ENCODE measurements at places on chromosomes 12 and 14.

DNA sequence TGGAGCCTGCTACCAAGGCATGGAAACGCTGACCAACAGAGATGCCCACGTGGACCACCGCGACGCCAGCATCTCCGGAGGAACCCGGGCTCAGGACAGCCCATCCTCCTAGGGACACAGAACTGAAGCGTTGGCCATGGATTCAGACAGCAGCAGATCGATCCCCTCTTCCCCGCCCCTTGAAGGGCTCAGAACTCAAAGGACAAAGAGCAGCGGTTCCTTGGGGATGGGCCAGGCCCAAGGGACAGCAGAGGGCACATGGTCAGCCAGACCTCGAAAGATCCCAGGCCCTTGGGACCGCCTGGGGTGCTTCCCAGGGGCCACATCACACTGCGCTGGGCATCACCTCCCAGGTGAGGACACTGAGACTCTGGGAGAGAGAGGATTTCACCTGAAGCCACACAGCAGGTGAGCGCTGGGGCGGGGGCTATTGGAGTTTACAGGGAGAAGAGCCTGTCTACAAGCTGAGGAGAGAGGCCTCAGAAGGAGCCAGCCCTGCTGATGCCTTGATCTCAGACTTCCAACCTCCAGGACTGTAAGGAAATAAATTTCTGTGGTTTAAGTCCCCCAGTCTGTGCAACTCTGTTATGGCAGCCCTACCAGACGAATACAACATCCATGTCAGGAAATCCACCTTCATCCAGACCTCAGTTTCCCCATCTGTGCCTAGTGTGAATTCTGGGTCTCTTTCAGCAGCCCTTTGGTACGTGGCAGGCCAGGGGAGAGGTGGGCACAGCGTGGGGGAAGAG, 49.4 kb downstream of the CCNK start:
- no peaks in the 10 kb centered on the region for H3K36me3 ChIP-seq
- DNase-seq = no peak
- H3K27ac ChIP-seq = no peak overlapping the region
- H3K4me3 ChIP-seq = no peak overlapping the region

DNA sequence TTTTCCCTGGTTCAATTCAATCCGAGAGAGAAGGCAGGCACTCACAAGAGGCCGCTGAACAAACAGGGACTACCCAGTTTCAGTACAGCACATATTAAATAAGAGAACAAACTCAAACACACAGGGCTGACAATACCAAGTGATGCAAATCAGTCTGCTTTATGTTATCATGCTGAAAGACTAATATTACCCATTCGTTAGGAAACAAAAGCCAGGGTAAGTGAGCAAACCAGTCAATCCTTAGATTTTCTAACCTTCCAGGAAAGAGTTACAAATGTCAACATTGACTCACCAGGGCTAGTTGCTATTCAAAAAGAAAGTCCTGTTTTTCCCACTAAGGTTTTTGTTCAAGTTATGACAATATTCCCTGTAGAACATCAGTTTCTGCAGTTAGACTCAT, 246.2 kb downstream of the C12orf42 start:
- no peaks in the 10 kb centered on the region for H3K27me3 ChIP-seq
- H3K36me3 ChIP-seq = no peaks in the 10 kb centered on the region
- no peak for DNase-seq
- H3K27ac ChIP-seq = no peak overlapping the region
- H3K4me3 ChIP-seq = no peak overlapping the region

DNA sequence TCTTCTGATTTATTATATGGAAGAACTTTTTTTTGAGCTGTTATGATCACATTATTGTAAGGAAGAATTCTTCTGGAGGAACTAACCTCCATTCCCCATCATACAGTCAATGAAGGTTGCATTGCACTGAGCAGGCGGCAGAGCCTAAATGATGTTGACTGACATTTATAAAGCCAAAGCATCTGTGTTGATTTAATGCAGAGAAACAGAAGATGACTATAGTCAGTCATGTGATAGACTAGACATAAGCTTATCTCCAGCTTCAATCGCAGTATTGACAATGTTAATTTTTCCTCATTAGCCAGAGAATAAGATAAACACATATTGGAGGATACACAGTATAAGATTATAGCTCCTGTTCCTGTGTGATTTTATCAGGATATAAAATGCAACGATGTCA, 82.0 kb downstream of the PRICKLE1 start:
- no peak overlapping the region for H3K4me3 ChIP-seq
- no peaks in the 10 kb centered on the region for H3K27me3 ChIP-seq
- H3K36me3 ChIP-seq = no peaks in the 10 kb centered on the region
- no peak for DNase-seq
- H3K4me1 ChIP-seq = no peaks in the 10 kb centered on the region
- H3K27ac ChIP-seq = no peak overlapping the region

- DNase-seq = no peak
- H3K4me3 ChIP-seq = no peak overlapping the region
- no peaks in the 10 kb centered on the region for H3K36me3 ChIP-seq
- H3K27ac ChIP-seq = no peak overlapping the region
- no peaks in the 10 kb centered on the region for H3K27me3 ChIP-seq
- peaks cover 4% of the 10 kb centered on the region for H3K4me1 ChIP-seq
Observed at GRCh38 chr12:27076468-27076867, 5.9 kb downstream of the C12orf71 start.

- H3K27ac ChIP-seq = no peak overlapping the region
- no peaks in the 10 kb centered on the region for H3K36me3 ChIP-seq
- no peak for DNase-seq
- no peaks in the 10 kb centered on the region for H3K4me1 ChIP-seq
Observed at GRCh38 chr14:49008363-49008762, 577.8 kb downstream of the RPS29 start.

DNA sequence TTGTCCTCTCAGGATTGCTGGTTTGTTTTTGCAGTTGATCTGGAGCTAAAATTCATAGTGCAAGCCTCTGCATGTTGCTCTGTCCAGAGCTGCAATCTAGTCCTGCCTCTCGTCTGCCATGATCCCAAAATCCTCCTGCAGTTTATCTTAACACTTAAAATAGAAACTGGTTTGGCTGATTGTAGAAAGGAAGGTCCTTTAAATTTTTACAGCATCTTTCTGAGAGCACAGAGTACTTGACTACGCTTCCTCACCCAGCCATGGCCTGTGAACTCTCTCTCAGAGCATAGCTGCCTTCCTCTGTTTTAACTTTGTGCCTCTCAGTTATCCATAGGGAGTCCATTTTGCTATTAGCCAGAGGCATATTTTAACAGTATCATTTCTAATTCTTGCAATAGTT, 877.1 kb downstream of the C12orf50 start:
- no peak for DNase-seq
- H3K4me3 ChIP-seq = no peak overlapping the region
- no peak overlapping the region for H3K27ac ChIP-seq
- no peaks in the 10 kb centered on the region for H3K36me3 ChIP-seq
- H3K27me3 ChIP-seq = no peaks in the 10 kb centered on the region

GRCh38 chr14:35819591-35820540, 6.3 kb upstream of the BRMS1L start:
- H3K27me3 ChIP-seq = no peaks in the 10 kb centered on the region
- DNase-seq = no peak
- H3K4me3 ChIP-seq = no peak overlapping the region
- H3K4me1 ChIP-seq = no peaks in the 10 kb centered on the region
- H3K27ac ChIP-seq = no peak overlapping the region

DNA sequence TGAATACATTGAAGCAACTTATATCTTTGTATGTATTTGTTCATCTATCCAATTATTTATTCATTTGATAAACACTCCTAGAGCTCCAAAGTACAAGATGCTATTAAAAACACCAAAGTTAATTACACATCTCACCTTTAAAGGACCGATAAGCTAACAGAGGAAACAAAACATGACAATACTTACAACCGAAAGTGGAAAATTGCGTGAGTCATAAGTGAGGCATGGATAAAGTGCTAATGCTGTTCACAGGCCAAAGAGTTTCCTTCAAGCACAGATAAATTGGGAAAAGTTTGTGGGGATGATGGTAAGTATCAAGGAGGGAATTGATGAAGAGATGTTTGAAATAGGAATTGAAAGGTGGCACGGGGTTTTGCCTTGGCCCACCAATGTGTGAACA, 172.8 kb upstream of the KITLG start:
- no peaks in the 10 kb centered on the region for H3K36me3 ChIP-seq
- no peak for DNase-seq
- H3K4me1 ChIP-seq = no peaks in the 10 kb centered on the region
- no peak overlapping the region for H3K27ac ChIP-seq
- no peaks in the 10 kb centered on the region for H3K27me3 ChIP-seq

DNA sequence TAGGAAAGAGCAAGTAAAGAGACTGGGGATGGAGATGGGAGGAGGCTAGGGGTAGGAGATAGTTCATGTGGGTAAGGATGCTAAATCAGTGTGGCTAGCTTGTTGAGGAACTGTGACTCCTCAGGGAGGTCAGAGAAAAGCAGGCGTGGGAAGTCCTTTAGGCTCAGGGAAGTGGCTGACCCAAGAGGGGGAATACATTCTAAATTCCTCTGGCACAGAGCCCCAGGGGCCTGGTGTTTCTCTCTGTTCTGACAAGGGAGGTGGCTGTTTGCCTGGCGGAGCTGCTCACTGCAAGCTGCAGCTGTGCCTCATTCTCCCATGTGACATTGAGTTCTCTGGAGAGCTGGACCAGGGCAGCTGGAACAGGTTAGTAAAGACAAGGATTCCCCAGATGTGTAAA, 152.2 kb upstream of the SLC38A2 start:
- no peaks in the 10 kb centered on the region for H3K36me3 ChIP-seq
- no peaks in the 10 kb centered on the region for H3K4me1 ChIP-seq
- no peak overlapping the region for H3K4me3 ChIP-seq
- no peak overlapping the region for H3K27ac ChIP-seq
- H3K27me3 ChIP-seq = no peaks in the 10 kb centered on the region

DNA sequence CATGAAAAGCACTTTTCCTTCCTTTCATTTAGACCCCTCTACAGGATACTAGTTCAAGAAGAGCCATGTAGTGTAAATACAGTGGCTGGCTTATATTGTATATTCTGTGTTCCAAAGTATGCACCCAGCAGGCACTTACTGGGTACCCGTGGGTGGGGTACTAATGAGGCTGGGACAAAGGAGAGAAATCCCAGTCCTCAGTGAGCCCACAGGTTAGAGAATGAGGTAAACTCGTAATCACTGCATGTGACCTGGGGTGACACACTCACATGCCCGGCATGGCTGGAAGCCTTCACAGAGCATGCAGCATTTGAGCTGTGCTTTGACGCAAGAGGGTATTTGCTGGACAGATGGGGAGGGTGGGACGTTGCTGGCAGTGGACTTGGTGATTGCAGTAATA, 17.1 kb downstream of the SLC24A4 start:
- H3K36me3 ChIP-seq = no peaks in the 10 kb centered on the region
- H3K27me3 ChIP-seq = 0 out of 2 replicates have a peak, but pooled peaks cover 3% of the 10 kb centered on the region
- H3K4me1 ChIP-seq = no peaks in the 10 kb centered on the region

GRCh38 chr12:3728686-3729085, 24.2 kb downstream of the CRACR2A start:
- H3K4me3 ChIP-seq = no peak overlapping the region
- peak overlapping the region; percentile 67 for H3K27ac ChIP-seq
- H3K27me3 ChIP-seq = no peaks in the 10 kb centered on the region

DNA sequence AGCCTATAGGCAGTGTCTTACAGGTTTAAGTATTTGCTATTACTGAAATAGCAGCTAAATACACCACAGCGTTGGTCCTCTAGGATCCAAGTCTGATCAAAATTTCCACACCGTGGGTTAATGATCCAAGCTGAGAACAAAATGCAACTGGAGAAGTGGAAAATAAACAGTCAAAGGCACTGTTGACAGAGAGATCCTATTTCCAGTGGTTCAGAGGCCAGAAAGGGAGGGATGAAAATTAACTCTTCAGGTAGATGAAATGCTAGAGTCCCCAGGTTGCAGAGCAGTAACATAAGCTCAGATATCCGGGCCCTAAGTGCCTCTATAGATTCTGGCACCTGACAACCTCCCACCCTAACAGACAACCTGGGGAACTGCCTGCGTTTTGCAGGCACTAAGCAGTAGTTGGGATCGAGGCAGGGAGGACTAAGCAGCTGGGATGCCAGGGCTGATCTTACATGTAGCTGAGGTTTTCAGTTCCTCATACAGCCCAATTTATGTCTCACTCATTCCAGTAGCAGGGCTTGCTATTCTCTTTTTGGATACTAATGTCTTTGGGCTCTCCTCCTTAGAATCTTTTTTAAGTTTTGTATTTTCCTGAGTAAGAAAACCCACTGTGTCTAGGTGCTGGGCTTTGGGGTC, 42.7 kb upstream of the CRACR2A start:
- H3K36me3 ChIP-seq = no peaks in the 10 kb centered on the region
- H3K27ac ChIP-seq = no peak overlapping the region
- no peak overlapping the region for H3K4me3 ChIP-seq
- DNase-seq = no peak
- H3K27me3 ChIP-seq = no peaks in the 10 kb centered on the region

DNA sequence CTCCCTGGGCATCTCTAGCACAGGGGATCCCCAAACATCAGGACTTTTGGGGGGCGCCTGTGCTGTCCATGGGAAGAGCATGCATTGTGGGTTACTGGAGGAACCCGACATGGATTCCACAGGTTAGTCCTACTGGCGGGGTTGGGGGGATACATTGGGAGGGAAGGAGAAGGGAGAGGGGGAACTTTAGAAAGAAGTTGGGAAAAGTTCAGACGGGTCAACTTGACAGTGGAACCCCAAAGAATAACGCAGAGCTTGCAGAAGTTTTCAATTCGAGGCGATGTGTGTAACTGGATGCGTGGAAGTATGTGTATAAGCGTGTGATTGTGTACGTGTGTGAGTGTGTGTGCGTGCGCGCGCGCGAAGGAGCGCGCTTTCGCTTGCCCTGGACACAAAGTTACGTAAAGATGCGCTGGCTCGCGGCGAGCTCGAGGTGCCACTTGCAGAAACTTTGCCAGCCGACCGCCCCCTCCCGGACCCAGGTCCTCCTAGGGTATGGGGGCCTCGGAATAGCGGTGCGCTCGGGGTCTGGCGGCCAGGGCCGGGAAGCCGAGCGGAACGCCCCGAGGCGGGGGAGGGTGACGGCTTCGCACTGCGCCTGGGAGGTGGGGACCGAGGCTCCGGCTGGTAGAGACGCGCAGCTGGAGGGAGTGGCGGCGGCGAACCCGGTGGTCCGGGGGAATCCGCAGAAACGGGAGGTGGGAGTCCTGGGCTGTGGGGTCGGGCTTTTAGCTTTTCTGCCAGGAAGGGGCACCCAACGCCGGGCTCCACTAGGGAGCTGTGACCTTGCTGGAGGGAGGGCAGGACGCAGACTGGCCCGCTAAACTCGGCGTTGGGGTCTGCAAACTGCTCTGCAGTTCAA, 669 bp downstream of the RFX4 start:
- no peak for DNase-seq
- peaks cover 13% of the 10 kb centered on the region for H3K27me3 ChIP-seq
- H3K4me3 ChIP-seq = no peak overlapping the region
- H3K27ac ChIP-seq = no peak overlapping the region

GRCh38 chr12:33586576-33586975, 147.0 kb upstream of the SYT10 start:
- no peaks in the 10 kb centered on the region for H3K4me1 ChIP-seq
- no peaks in the 10 kb centered on the region for H3K36me3 ChIP-seq
- no peak for DNase-seq
- H3K27me3 ChIP-seq = no peaks in the 10 kb centered on the region
- no peak overlapping the region for H3K27ac ChIP-seq

GRCh38 chr12:4829161-4829792, 80.4 kb upstream of the KCNA1 start:
- no peaks in the 10 kb centered on the region for H3K36me3 ChIP-seq
- peak; percentile 73 for DNase-seq

- no peak overlapping the region for H3K27ac ChIP-seq
- no peaks in the 10 kb centered on the region for H3K36me3 ChIP-seq
- H3K4me3 ChIP-seq = no peak overlapping the region
Observed at GRCh38 chr12:58557171-58557570, 363.1 kb downstream of the LRIG3 start.
